ENCODE measurements at places on chromosomes 4 and X.

- DNase-seq = peak; percentile 38
Measured at GRCh38 chr4:24642981-24643547, 58.7 kb upstream of the DHX15 start.

DNA sequence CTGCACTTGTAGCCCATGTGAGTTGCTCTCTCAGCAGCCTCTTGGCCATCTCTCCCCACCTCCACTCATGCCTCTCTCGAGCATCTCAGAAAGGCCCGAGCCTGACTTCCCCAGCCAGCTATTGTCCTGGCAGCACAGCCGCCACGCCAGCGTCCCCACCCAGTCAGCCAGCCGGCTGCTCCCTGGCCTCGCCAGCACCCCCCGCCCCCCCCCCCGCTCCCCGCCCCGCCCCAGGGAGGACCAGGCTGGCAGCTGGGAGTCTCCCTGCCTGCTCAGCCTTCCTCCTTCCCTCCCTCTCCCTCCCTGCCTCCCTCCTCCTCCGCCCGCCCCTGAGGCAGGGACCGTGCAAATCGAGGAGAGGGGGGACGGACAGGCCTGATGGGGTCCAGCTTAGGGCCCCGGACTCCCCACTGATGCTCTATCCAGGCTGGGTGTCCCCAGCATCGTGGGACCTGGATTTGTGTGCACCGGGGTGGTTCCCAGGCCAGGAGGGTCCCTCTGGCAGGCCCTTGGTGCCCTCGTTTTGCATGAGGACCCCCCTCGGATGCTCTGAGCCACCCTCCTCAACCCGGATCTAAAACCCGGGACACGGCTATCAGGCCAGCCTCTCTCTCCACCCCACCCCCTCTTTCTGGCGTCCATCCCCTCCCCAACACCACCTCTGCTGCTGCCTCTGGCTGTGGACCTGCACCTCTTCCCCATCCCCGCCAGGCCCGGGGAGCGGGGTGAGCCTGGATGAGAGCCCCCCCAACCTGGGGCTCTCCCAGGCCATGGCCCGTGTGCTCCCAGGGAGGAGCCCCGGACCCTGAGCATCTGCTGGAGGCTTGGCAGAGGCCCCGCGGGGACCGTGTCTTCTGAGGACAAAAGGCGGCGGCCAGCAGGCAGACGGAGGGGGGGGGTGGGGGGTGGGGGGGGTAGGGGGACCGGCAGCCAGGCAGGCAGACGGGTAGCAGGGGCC is at the start of gene GPR173:
GPR173 (plus strand) TSS at position 621 of the 958 bp plus-strand sequence. CDS start 27,833 bp downstream, outside the sequence.
- peak; percentile 59 for DNase-seq

DNA sequence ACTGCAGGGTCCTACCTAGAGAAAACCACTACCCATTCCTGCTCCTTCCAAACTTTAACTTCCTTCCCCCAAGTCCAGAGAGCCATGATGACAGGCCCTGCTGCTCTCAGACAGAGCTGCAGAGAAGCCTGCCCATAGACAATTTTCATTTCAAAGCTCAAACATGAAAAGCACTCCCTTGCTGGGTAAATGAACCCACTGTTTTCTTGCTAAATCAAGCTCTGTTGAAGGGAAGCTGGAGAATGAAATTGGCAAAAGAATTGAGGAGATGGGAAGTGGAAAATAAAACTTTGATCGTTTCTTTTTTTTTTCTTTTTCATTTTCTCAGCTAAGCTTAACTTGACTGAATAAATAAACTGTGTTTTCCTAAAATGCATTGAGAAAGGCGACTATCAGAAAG is 331.1 kb upstream of the CPEB2 start:
- DNase-seq = no peak

GRCh38 chr4:184416913-184417734 is 57.2 kb downstream of the IRF2 start:
- peak; percentile 30 for DNase-seq

DNA sequence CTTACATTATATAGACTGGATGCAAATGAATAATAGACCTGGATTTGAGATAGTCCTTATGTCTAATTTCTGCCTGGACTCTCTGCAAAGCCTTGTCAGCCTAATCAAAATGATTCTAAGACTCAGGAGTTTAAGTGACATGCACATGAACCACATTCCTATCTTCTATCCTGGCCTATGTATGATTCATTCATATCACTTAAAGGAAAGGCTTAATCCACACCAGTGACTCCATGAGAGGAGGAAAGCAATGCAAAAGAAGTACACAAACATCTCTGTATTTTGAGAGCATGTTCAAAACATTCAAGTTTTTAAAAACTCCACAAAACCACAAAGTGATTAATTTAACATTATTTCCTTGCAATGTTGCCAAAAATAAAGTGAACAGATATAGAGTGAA is 14.6 kb downstream of the AMOT start:
- DNase-seq = no peak

Data from lung microvascular endothelial cell (primary cell).